D721Med (cell line): ENCODE measurements at places on chromosomes 11 and 22.
A peak's percentile ranks its signal among the peaks of the same experiment; 100 is the strongest.

- no peak for DNase-seq
Measured at GRCh38 chr22:44133161-44133560, 47.6 kb upstream of the PARVG start.

DNA sequence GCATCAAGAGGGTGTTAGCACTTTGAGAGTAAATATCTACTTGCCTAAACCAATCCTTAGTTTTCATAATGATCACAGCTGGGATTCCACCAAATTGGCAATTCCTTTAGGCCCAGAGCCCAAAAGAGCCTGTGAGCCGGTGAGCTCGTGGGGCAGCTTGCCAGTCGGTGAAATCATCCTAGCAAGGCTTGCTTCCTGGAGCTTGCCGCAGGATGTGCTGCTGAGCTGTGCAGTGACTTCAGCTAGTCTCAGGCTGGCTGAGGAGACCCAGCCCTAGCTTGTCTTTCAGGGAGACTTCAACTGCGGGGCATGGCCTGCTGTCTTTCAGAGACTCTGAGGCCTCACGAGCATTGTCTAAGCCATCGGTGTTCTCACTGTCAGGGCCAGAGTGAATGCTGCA is 73.6 kb upstream of the SUSD2 start:
- DNase-seq: no peak

GRCh38 chr11:61645179-61645868 is 34.9 kb upstream of the DAGLA start:
- peak; percentile 64 for DNase-seq

GRCh38 chr11:6736495-6737121 is 35.2 kb downstream of the OR2AG2 start:
- no peak for DNase-seq

DNA sequence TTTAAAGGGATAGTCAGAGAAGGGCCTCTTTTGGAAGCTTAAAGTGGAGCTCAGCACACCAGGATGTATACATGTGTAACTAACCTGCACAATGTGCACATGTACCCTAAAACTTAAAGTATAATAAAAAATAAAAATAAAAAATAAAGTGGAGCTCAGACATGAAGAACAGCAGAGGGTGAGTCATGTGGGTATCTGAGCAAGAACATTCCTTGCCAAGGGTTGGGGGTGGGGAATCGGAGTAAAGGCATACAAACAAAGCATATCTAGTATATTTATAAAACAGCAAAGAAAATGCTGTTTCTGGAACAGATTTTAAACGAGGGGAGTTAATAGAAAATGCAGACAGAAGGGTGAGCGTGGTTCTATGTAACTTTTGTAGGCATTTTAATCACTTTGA is 562.6 kb upstream of the ANO3 start:
- no peak for DNase-seq

- no peak for DNase-seq
Measured at GRCh38 chr11:9703280-9703679, 39.4 kb downstream of the SWAP70 start.

- DNase-seq: no peak
Measured at GRCh38 chr22:27185760-27186302, 528.4 kb downstream of the MIAT start.

DNA sequence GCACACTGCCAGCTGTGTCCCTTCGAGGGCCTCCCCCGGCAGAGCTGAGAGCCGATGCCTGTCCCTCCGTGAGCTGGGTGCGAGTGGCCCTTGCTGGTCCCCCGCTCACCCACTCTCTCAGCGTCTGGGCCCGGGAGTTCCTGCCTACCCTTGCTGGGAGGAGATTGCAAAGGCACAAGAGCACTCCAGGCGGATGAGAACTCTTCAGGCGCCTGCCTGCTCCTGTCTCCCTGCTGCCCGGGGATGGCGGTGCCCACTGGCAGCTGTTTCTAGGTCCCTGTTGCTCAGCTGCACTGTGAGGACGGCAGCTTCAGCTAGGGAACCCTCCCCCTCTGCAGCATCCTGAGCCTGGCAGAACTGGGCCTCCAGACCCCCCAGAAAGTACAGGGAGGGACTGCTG is 61.1 kb downstream of the FLRT1 start:
- no peak for DNase-seq

- DNase-seq: no peak
Measured at GRCh38 chr11:834371-835316, 1.9 kb downstream of the CD151 start.

DNA sequence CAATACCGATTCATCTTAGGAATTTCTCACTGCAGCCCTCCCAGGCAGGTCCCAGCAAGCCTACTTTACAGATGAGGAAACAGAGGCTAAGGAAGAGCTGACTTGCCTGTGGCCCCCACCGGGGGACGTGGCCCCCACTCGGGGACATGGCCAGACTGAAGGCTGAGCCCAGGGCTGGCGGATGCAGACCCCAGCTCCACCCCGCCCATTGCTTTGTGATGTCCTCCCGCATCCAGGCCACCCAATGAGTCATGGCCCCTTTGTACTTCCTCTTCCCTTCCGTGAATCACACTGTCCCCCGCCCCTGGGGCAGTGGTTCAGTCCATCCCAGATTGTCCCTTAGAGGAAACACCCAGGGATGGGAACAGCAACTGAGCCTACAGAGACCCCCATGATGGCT is 116.0 kb upstream of the ANO1 start:
- no peak for DNase-seq

GRCh38 chr22:17143826-17144225 is 15.3 kb downstream of the HDHD5 start:
- no peak for DNase-seq

- no peak for DNase-seq
Measured at GRCh38 chr11:114215871-114216795, 80.1 kb upstream of the NNMT start.

- no peak for DNase-seq
Measured at GRCh38 chr22:46758867-46759290, 3.6 kb upstream of the TBC1D22A start.

DNA sequence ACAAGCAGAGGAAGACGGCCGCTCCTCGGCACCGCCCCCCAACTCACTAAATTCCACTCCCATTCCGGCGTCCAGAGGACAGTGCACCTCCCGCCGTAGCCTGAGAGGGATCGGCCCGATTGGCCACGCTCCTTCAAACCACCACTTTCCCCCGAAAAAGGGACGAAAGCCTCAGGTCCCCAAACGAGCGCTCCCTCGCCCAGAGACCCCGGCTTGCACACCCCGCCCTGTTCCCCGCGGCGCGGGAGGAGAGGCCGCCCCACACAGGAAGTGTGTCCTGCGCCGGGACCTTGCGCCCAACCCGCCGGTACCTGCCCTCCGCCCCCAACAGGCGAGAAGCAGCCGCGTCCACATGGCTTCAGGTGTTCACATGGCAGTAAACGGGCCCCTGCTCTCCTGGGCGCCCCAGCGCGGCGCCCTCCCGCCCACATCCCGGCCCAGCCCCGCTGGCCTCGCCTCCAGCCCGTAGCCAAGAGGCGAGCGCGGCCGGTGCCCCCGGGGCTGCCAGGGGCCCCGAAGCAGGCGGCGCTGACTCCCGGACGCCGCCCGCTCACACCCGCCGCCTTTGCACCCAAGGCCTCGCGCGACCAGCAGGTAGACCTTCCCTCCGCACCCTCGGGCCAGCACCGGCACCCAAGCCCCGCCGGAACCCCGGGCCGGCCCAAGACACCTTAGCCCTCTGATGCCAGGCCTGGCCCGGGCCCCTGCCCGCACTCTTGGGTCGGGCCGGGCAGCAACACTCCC is 849 bp downstream of the TCF20 start:
- DNase-seq: no peak

- peak; percentile 95 for DNase-seq
Measured at GRCh38 chr11:126355324-126355925, at the start of gene ST3GAL4. TSS of gene ST3GAL4 (plus strand) at chr11:126355686. CDS start at chr11:126406156, 50,470 bp downstream.

DNA sequence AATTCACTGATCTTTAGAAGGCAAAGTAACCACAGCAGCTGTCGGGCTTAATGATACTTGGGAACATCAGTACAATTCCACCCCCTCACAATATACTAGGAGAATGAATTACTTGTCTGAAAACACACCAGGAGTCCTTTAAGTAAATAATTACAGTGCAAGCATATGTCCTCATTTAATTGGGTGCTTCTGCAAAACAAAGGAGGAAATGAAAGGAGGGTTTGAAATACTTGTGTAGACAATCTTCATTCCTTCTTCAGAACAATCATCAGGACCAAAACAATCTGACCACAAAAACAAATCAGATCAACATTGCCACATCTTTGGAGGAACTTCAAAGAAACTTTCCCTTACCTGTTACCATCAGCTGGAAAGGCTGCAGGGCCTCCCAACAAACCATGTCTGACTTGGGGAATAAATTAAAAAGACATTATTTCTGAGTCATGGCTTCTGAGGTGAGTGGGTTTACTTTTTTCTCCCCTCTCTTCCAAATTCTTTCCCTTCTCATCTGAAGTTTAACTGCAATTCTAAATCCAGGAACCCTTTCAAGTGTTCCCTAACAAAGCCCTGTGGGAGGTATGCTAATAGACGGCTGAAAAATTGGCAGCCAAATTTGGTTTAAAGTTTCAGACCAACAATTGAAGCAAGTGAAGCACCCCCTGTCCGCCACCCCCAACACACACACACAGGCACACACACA is 12.5 kb upstream of the CCDC117 start:
- no peak for DNase-seq

DNA sequence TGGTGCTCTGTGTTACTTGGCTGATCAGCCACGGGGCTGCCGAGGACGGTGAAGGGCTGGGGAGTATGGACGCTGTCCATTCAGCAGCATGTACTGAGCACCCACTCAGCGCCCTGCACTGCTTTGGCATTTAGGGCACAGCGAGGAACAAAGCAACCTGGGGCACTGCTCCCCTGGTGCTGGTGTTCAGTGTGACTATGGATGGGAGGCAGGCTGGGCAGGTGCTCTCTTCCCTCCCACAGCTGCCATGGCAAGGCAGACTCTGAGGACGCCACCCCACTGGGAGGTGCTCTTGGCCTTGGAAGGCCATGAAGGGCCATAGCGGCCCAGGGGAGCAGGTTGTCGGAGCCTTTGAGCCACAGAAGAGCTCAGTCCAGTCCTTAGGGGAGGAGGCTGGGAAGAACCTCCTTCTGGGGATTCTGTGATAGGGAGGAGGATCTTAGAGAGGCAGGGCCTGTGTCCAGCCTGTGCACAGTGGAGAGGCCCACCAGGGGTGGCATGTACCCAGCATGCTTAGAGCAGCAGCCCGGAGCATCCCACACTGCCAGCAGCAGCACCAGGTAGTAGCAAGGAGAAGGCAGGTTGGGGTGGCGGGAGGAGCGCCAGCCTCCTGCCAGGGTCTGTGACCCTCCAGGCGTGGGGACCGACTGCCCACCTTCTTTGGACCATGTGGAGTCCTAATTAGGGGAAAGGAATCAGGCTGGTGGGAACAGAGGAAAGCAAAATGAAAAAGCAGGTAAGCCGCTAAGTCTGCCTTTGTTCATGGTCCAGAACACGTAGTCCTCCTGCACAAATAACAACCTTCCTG is 141.8 kb downstream of the MPPED1 start:
- no peak for DNase-seq

DNA sequence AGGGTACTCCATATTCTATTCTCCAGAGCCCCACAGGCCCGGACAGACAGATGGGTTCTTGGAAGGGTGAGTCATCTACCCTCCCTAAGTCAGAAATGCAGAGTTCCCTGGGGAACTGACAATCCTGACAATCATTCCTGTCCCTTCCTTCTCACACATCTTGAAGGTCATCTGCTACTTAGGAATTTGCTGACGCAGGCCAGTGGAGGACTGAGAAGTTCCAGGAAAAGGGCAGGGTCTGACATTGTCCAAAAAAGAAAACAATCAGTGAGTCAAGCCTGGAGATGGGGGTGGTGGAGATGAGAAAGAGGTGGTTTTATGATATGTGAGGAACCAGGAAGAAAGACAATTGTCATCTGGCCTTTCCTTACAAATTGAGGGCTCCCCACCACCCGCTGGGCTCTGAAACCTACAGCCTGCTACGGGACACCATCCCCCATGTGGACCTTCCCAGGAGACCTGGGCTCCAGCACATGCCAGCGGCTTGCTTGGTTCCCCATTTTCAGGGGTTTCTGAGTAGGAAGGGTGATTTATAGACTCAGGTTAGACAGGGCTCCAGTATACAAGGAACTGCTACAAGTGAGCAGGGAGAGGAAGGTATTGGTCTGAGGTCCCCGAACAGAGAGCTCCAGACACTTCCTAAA is 12.9 kb downstream of the CD59 start:
- no peak for DNase-seq

DNA sequence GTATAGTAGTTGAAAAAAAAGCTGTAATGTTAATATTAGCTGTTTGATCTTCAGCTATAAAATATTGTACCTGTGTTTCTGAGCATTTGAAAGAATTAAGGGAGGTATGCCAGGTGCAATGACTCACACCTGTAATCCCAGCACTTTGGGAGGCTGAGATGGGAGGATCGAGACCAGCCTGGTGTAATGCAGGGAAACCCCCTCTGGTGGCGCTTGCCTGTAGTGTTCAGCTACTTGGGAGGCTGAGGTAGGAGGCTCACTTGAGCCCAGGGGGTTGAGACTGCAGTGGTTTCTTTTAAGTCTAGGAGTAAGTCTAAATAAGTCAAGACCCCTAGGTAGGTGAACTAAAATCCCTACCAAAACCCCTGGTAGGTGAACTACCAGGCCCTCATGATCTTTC is 37.1 kb downstream of the TAF1D start:
- DNase-seq: no peak
